Gastroesophageal sphincter (tissue), 4 donors: ENCODE measurements at places on chromosomes 16 and 17.

- ATAC-seq: no peak
These were observed 23.3 kb downstream of the NOS2 start for GRCh38 chr17:27776882-27777624.

DNA sequence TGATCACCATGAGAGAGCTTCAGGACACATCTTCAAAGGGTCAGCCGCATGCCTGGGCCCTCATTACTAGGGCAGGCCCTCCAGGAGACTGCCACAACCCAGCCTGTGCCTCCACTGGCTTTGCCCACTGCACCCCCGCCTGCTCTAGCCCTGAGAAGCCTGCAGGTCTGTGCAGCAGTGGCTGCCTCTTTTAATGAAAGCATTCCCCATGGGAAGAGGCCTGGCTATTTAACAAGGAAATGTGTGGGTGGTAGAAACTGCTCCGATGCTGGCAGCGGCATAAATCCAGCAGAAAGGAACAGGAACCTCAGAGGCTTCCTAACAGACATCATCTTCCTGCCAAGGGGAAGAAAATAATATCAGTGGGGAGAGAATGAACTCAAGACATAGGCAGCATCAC, 375 bp upstream of the KRT32 start:
- ATAC-seq: no peak

GRCh38 chr16:58272855-58273254, 22.0 kb downstream of the PRSS54 start:
- no peak for ATAC-seq

GRCh38 chr17:2398655-2399571, 1.9 kb downstream of the MNT start:
- ATAC-seq: no peak

DNA sequence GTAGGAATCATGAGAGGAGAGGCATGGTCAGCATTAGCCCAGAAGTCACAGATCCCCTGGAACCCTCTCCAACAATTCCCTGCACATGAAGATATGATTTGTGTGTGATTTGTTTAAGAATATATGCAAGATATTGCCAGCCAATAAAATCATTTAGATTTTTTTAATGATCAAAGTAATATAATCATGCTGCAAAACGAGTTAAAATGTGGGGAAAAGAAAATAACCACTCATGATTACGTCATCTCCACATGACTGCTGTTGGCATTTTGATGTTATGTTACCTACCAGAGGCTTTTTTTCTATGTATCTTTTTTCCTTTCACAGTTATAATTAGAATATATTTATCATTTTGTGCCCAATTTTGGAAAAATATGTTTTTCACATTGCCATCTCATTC, 22.4 kb downstream of the SLC35G3 start:
- no peak for ATAC-seq

GRCh38 chr16:23504453-23505179, 5.7 kb downstream of the GGA2 start:
- ATAC-seq: peak; percentile 91

DNA sequence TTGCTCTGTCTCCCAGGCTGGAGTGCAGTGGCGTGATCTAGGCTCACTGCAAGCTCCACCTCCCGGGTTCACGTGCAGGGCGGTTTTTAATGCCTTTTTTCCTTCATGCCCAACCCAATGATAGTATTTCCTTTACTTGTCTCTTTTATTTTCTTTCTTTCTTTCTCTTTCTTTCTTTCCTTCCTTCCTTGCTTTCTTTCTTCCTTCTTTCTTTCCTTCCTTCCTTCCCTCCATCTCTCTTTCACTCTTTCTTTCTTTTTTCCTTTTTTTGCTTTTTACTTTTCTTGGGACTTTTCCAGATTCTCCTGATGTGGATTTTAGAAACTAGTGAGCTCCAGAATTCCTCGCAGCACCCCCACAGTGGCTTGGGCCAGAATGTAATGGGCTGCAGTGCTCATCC, 3.1 kb downstream of the MYH3 start:
- ATAC-seq: no peak

DNA sequence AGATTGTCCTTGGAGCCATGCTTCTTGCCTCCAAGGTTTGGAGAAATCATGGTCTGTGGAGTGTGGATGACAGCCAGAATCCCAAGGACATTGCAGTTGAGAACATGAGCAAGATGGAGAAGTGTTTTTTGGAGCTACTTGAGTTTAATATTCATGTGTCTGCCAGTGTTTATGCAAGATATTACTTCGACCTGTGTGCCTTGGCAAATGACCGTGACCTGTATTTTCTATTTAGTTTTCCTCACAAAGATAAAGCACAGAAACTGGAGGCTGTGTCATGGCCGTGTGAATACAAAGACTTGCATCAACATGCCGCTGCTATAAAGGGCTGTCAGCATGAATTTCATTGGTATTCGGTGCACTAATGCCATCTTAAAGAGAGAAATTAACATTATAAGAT, 9.0 kb downstream of the GGA2 start:
- no peak for ATAC-seq

DNA sequence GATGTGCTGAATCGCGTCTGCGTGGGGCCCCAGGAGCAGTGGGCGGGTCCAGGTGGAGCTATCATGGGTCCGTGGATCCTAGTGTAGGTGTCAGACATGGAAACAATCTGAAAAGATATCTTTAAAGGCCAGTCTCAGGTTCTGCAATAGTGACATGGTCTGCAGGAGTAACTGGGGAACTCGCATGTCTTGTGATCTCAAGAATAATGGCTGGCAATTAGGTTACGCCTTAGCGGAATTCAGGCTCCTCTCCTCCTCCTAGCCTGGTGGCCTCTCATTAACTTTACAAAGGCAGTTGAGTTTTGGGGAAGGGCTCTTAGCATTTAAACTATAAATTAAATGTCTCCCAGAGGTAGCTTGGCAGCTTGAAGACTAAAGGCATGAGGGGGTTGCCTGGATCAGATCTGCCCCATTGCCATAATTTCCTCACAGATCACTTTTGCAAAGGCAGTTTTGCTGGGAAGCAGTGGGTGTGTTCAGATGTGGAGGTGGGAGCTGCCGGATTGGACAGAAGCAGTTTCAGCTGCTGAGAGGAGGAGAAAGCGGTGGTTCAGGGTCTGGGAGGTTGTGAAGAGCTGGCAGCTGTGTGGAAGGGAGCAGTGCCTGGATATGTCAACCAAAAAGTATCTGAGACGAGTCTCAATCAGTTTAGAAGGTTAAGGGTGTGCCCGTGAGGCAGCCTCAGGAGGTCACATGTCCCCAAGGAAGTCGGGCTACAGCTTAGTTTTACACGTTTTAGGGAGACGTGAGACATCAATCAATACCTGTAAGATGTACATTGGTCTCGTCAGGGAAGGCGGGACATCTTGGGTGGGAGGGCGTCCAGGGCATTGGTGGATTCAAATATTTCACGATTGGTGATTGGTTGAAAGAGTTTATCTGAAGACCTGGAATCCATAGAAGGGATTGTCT, 2.7 kb downstream of the TBCD start:
- ATAC-seq: no peak

DNA sequence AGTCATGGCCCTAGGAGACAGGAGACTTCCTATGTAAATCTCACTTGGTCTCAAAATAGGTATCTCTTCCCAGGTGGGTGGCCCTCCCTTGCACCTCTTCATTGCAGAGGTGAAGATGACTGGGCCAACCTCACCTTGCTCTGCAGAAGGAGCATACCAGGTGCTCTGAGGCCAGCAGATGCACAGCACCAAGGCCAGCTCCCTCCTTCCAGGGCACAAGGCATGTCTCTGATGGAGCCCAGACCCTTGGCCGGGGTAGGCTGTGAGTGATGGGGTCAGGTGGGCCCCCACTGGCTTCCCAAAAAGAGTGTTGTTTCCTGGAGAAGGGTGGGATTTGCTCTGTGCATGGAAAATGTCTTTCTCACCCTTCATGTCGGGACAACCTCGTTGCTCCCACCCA, 12.8 kb downstream of the CACNG5 start:
- ATAC-seq: no peak

- ATAC-seq: no peak
These were observed 1376.4 kb upstream of the GOT2 start for GRCh38 chr16:60110531-60110930.

DNA sequence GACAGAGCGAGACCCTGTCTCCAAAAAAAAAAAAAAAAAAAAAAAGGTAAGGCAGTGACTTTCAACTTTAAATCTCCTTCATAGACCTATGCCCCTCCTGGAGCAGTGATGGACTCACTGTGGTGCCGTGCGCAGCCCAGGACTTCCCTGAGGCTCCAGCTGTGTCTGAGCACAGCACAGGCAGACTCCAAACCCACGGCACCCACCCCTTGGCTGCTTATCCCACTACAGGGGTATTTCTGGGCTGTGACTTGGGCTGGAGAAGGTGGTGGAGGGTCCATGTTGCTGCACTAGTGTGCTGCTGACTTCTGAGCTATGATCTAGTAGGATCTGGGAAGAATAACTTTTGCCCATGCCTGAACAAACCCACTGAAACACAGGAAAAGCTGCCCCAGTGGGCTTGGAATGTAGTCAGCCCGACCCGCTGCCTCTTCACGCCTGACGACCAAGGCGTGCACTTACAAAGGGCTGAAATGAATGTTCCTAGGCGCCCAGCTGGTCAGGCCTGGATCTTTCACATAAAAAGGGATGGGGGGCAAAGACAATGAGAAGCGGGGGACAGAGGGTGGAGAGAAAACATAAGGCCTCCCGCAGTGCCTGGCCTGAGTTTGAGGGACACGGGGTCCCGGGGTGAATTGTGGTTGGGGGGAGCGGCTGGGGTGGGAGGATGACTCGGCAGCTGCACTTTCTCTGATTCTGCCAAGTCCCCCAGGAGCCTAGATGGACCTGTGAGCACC, 83.0 kb downstream of the IRF8 start:
- no peak for ATAC-seq
